A172 (cell line): ENCODE measurements at places on chromosomes 12 and 14. TPM values are rescaled to one million over a fixed set of nuclear protein-coding genes. Genes with fewer than 3 reads are reported as not detected.

Gene PTGDR
- not detected in 2 replicates for total RNA-seq

Gene DEGS2
- not detected in 2 replicates for total RNA-seq

Gene TRPV4
- total RNA-seq: not detected in 2 replicates

Gene LRP1
- total RNA-seq: 34.1 and 35.5 TPM in 2 replicates

Gene TSHR
- total RNA-seq: not detected in 2 replicates

DNA sequence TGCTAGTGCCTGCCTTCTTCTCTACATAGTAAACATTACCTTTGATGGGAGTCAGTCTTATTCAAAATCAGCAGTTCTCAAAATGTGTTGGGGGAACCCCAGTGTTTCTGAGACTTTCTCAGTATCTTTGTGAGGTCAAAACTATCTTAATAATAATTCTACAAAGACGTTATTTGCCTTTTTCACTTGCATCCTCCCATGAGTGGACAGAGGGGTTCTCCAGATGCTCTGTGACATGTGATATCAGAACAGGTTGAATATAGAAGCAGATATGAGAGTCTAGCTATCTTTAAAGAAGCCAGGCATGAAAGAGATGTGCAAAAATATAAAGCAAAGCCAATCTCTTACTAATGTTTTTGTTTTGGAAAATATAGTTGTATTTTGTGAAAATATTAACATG lies 144.7 kb downstream of the KTN1 start:
- DNase-seq: no peak

DNA sequence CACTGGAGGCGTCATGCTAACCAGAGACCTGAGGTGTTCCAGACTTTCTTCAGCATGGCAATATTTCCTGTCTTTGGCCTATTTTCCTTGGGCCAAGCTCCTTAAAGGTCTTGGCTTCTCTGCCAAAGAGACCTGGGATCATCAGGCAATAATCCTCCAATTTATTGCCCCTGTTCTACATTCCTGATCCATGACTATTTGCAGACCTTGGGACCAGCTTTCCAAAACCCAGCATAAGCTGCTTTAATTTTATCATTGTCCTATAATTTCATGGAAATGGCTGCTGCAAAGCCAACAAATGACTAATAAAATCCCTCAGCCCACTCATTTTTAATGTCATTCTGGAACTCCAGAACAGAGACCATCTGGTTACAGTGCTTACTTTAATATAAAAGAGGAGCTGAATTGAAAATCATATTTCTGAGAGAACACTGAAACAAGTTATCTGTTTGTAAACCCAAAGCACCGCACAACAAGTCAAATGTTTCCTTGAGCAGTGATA lies 166.9 kb upstream of the BTG1 start:
- DNase-seq: no peak
